ENCODE measurements at places on chromosomes 12 and 14. TPM values are rescaled to one million over a fixed set of nuclear protein-coding genes. Genes with fewer than 3 reads are reported as not detected.

The KLRB1 gene
- total RNA-seq: not detected

The SDSL gene
- total RNA-seq: 1.2 TPM

The PSMA6 gene
- total RNA-seq: 1,579 TPM

The NPFF gene
- total RNA-seq: 0.51 TPM

The FGF6 gene
- total RNA-seq: not detected

The DAO gene
- total RNA-seq: 1.1 TPM

The IFI27 gene
- 2.0 TPM for total RNA-seq

The SLIRP gene
- 656 TPM for total RNA-seq

The ZNF385A gene
- 0.49 TPM for total RNA-seq

The FIGNL2 gene
- total RNA-seq: 0.76 TPM

The TMPRSS12 gene
- not detected for total RNA-seq

The TMTC2 gene
- 0.55 TPM for total RNA-seq

The JPH4 gene
- total RNA-seq: 0.22 TPM

The ALX1 gene
- not detected for total RNA-seq

The IL22 gene
- not detected for total RNA-seq

The LRRC10 gene
- total RNA-seq: not detected

The TBC1D30 gene
- total RNA-seq: 0.42 TPM

The SOAT2 gene
- total RNA-seq: 14.9 TPM

The TBX5 gene
- not detected for total RNA-seq

The COCH gene
- 79.3 TPM for total RNA-seq

The NUDT4 gene
- 70.1 TPM for total RNA-seq

- no peak for DNase-seq
Measured at GRCh38 chr14:52596861-52597260, 44.2 kb downstream of the GPR137C start.

GRCh38 chr12:1995205-1995896, 8.9 kb downstream of the DCP1B start:
- DNase-seq: no peak

DNA sequence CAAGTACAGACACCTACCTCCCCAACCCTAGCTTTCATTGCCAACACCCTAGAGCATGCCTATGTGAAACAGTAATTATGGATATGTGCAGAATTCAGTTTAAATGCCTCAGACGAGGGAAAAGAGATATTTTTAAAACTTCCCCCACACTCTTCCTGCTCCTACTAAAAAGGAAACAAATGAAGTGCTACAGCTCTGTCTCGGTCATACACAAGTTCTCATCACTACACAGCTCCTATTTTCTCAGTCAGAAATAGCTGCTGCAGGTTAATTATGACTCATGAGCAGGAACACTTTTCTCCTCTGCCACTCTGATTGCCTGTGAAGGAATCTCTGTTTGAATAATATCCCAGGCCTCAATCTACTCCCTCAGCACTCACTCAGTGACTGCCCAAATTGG, 703.6 kb upstream of the FLRT2 start:
- DNase-seq: no peak

DNA sequence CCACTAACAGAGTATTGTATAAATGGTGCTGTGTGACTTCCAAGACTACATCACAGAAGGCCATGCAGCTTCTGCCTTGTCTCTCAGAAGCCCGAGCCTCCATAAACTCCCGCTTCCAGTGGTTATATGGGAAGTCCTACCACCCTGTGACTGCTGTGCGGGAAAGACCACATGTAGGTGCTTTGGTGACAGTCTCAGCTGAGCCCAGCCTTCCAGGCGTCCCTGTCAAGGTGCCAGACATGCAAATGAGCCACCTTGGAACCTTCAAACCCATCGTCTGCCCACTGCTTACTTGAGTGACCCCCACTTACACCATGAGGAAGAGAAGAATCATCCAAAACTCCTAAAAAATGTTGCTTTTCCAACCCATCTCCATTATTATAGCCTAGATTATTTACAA, 123.0 kb downstream of the SLC38A1 start:
- no peak for DNase-seq

DNA sequence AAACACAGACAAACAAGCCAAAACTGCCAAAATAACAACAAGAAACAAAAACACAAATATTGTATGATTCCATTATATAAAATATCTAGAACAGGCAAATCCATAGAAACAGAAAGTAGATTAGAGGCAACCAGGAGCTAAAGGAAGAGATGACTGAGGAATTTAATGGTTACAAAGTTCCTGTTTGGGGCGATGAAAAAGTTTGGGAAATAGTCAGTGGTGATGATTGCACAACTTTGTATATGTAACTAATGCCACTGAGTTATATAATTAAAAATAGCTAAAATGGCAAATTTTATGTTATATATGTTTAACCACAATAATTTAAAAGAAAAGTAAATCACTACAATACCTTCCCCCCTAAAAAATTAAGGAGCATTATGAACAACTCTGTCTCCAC, 24.5 kb downstream of the GNPTAB start:
- DNase-seq: no peak

GRCh38 chr14:79543967-79544697, 667.2 kb downstream of the DIO2 start:
- DNase-seq: no peak

DNA sequence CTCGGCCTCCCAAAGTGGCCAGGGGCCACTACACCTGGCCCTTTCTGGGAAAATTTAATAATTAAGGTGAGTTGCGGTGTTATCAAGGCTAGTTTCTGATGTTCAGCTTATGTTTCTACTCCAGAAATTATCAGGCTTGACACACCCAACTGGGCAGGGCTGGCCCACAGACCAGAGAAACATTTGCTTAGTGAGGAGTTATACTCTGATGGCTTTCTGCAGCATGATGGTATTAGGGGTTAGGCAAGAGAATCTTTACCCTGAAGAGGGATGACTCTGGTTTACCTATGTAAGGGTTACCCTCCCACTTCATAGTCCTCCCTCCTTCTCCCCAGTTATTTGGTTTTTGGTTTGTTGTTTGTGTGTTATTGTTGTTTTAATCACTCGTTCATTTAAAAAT, 24.5 kb upstream of the HECTD1 start:
- DNase-seq: no peak

DNA sequence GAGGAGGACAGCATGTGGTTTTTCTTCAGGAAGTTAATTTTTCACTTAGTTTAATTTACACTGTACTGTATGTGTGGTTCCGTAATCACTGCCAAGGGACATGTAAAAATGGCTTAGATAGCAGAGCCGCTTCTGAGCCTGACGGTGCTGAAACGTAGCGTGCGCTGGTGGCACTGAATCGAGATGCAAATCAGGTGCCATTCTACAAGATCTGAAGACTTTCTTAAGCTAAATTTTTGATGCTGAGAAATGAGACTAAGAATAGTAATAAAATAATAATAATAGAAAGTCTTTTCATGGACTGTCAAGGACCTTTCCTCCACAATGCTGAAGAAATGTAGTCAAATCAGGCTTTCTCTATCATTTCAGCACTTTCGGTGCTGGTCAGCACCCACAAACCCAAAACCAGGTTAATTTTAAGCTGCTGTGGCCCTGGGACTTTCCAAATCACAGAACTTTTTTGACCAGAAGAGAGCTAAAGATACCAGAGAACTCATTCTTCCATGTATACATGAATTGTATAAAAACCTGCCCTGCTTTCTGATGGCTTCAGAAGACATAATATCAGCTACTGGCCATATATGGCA, 183.3 kb upstream of the LMO3 start:
- no peak for DNase-seq

GRCh38 chr14:66345986-66346385, 140.2 kb upstream of the CCDC196 start:
- DNase-seq: no peak

DNA sequence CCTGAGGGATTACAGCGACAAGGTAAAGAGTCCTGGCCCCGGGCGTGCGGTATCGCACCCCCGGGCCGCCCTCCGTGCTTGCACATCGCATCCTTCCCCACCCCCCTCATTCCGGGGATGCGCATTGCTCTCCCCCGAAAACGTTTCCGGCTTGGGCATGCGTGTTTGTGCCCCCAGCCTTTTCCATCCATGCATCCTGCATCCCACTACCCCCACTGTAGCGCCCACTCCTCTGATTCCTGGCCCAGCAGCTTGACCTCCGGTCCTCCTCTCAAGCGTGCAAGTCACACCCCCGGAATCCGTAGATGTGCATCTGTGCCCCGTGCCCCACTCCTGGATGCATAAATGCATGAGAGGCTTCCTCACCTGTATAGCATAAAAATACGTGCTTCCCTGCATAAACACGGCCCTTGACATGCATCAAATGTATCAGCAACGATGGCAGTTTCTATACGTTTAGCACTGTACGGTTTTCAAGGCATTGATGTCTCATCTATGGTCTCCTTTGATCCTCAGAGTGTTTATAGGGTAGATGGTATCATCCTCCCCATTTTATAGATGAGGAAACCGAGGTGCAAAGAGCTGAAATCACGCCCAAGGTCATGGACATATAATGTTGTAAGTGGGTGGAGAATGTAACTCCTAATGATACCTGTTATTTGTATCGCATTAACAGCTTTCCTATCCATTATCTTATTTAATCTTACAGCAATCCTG, 484 bp downstream of the RIC8B start:
- DNase-seq: no peak

GRCh38 chr14:94001501-94002396, 4.6 kb downstream of the CCDC197 start:
- peak; percentile 56 for DNase-seq

GRCh38 chr14:71589609-71590008, 342.6 kb upstream of the RGS6 start:
- no peak for DNase-seq

DNA sequence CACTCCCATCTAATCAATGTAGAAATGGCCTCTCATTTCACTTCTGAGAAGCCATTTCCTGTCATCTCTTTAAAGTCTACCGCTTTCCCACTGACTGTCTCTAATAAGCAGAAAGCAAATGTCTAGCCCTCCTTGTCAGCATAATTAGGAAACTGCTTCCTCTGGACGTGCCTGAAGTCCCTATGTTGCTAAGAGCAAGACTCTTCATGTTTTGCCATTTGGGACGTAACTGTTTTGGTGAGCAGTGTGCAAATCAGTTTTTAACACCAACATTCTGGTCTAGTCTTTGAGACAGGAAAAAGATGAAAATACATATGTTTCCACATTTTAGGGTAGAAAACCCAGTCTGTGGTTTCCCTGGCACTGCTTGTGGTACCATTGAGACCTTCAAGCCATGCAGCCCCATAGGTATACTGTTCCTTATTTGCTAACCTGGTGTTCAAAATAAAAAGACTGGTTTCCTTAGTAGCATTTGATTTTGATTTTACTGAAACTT, 22.2 kb downstream of the IFNG start:
- DNase-seq: no peak

DNA sequence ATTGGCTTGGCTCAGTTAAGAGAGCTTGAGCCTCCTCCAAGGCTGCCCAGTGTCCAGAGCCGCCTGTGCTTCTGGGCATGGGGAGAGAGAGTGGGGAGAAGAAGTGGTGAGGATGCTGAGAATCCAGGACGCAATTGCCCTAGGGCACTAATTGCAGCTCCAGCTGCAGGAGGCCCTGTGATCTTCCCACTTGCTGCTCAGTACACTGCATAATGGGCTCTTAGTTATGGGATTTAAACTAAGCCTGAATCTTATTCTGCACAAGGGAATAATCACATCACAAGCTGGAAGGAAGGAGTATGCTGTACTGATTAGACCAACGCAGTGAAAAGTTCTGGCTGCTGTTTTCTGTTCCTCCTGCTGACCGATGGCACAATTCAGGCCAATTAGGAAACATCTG, 101.0 kb upstream of the PRMT8 start:
- DNase-seq: no peak

DNA sequence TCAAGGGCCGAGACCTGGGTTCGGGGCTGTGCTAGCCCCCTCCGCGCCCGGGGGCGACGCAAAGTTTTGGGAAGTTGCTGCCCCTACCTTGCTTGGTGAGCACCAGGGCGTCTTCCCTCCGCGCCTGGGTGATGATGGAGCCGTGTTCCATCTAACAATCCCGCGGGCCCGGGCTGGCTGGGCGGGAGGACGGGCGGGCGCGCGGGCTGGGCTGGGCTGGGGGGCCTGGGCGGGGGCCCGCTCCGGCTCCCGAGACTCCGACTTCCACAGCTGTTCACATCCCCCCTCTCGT, 298 bp downstream of the CTDSP2 start:
- DNase-seq: no peak

DNA sequence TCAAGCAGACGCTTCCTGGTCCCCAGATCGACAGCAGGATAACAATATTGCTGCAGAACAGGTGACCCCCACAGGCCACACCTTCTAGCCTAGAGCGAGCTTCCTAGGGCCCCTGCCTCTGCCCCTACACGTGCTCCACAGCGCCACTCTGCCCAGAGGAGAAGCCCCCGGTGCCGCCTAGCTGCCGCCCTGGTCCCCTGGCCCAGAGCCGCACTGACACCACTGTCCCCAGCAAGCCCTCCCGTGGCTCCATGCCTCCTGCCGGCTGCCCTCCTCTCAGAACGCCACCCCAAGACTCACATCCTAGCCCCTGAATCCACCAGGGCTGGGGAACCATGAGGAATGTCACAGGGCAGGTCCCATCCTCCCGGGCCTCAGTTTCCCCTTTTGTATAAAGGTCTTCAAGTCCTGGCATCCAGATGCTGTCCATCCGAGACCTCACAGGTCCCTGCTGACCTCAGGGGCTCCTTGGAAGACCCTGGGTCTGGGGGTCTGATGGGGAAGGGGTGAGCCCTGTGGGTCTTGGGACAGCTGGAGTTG, 31.0 kb downstream of the JAG2 start:
- no peak for DNase-seq

- no peak for DNase-seq
Measured at GRCh38 chr12:6699989-6700645, 498 bp downstream of the PIANP start.

DNA sequence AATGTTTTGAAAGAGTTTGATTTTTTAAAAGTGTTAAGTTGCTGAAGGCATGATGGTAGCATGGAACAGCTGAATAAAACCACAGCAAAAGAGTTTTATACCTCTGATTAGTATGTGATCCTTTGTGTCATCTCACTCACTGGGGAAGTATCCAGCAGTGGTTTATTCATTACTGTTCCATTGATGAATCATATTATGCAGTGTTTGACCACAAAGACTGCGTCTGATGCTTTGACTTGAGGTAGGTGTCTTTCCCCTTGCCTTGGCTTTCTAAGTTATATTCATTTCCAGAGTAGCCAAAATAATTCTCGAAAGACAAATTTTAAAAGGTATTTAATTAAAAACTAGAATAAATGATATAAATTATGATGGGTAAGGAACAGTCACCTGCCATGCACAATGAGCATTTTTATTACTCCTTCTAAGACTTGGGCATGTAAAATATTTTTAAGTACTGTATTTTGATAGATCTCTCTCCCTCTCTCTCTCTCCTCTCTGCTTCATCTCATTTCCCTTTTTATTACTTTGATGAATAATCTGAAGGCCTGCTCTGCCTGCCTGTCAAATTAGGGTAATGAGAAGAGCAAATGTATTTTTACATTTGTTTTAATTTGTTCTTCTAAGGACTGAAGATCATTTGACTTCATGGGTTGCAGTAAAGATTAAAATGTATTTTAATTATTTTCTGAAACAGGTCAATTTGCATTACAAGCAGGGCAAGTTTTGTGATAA, 164.9 kb downstream of the NAV3 start:
- DNase-seq: no peak

- DNase-seq: peak; percentile 28
Measured at GRCh38 chr12:67237231-67237630, 31.9 kb upstream of the CAND1 start.

Measured in HepG2 (cell line).